IPS DF 19.7 (cell line): ENCODE measurements at places on chromosomes 11 and 22.
A peak's percentile ranks its signal among the peaks of the same experiment; 100 is the strongest.

DNA sequence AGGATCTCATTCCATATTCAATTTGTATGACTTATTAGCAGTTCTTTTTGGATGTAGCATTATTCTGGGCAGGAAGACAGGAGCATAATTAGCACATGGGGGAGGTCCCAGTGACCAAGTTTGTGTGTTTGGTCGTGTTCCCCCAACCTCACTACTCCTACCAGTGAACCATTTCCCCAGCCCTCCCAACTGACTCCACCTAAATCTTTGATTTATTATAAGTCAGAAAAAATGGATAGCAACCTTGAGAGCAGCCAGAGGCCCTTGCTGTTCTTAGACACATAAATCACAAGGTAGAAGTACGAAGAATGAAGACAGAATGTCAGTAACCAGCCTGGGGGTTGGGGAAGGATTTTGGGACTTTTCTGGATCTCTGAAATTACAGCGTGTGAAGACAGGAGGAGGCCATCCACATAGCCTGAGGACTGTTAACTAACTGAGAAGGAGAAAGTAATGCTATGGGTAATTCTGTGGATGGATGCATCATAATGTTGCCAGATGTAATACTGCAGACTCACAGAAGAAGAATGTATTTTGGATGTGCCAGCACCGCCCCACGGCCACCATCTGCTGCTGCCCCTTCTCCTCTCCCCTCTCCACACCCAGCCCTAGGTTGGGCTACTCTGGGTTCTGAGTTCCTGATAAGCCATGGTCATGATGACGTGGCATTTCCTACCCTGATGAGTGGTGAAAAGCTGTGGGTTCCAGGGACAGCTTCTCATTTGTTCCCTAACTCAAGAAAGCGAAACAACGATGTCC is 124.3 kb upstream of the TTC12 start:
- DNase-seq = no peak

GRCh38 chr11:20451568-20451967 is 64.1 kb downstream of the PRMT3 start:
- no peak for DNase-seq

GRCh38 chr11:115325523-115325922 is 178.7 kb downstream of the CADM1 start:
- DNase-seq = no peak

DNA sequence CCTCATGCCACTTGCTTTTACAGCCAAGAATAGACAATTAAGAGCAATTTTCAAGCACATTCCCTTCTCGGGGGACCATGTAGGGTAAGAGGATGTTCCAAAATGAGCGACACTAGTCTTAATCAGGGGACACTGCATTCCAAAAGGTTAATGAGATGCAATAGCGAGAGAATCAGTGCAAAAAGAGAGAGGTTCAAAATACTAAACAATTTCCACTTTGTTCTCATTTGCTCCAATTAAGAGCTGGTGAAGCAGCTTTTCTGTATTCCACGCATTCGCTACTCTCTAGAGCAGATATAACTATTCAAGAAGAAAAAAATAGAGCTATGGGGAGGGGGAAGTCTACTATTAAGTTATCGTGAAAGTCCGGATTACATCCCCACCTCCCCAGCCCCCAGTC is 811 bp downstream of the LRRC4C start:
- DNase-seq = no peak

GRCh38 chr22:50576806-50577696 is 1.2 kb downstream of the CPT1B start:
- no peak for DNase-seq

GRCh38 chr11:112298535-112298934 is 37.9 kb upstream of the PLET1 start:
- no peak for DNase-seq

GRCh38 chr11:2761131-2762030 is 61.6 kb upstream of the KCNQ1OT1 start:
- no peak for DNase-seq

- no peak for DNase-seq
These were observed 97.0 kb downstream of the SPON1 start for GRCh38 chr11:14059491-14059890.

- no peak for DNase-seq
These were observed 4.1 kb downstream of the KCNQ1 start for GRCh38 chr11:2448661-2449547.

GRCh38 chr22:44941207-44941606 is 68.6 kb downstream of the PHF21B start:
- no peak for DNase-seq

DNA sequence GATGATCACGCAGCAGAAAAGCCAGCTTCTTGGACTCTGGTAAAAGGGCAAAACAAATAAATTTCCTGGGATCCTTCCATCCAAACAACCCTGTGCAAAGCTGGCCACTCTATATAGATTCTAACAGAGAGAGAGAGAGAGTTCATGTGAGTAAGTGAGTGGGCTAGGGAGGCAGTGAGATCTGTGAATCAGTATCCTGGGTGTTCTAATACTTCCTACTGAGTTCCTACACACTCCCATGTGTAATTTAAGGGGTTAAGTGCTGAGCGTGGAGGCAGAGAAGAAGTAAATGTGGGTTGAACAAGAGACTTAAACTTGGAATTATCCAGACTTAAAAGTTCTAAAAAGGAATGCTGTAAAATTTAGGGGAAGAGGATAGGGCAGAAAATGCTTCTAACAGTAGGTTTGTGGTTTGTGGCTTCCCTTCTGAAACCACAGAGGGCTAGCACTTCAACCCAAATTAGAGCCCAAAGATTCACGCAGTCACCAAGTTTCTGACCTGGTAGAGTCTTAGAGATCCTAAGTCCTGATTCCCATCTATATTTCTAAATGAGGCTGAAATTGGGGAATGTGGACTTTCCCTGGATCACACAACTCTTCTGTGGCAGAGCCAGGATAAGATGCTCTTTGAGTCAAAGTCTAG is 413.9 kb downstream of the TENM4 start:
- no peak for DNase-seq

DNA sequence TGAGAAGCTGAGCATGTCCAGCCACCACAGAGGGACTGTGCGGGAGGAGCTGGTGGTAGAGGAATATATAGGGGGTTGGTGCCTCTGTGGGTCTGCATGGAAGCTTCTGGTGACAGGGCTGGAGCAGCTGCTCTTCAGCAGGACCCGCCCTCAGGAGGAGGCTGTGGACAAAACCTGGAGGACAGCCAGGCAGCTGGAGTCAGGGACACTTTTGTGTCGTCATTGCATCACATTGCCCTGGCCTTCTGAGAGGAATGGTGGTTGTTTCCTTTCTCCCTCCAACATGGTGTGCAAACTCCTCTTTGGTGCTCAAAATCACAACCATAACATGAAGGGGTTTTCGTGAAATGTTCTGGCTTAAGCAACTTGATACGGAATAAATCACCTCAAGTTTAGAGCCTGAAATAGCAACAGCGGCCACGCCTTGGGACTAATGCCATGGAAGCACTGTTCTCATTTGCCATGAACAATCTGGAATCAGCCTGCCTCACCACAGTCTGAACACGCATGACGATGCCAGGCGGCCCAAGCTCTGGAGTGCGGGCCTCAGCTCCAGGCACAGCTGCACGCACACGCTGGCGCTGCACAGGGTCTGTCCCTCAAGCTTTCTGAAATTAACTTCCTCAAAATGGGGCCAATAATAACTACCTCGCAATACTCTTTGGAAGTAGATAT is 17.1 kb upstream of the CSRP3 start:
- no peak for DNase-seq

DNA sequence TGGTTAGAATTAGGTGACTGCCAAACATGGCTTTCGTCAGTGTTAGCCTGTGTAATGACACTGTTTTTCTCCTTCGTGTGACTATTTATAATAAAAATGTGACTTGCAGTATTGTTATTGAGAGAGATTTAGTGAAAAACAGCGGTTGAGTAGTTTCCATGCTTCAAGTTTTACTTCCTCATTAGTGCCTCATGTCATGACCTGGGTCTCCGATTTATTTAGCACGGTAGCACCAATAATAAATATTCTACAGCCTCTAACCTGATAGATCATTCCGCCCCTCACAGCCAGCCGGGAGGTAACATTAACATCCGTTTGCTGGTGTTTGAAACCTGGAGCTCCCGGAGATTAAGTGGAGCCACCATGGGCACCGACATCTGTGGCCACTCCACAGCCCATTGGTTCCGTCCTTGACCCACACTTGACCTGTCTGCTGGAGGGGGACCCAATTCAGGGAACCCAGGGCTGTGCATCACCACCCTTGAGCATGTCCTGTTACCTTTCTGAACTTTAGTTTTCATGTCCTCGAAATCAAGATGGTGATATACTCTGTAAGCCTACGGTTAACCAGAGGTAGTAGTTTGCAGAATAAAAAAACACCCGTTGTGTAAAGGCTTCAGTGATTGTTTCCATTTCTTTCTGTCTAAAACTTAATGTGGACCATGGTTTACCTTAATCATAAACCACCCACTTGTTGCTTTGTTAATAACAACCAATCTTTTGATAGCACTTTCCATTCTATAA is 104.1 kb downstream of the ATXN10 start:
- DNase-seq = no peak

DNA sequence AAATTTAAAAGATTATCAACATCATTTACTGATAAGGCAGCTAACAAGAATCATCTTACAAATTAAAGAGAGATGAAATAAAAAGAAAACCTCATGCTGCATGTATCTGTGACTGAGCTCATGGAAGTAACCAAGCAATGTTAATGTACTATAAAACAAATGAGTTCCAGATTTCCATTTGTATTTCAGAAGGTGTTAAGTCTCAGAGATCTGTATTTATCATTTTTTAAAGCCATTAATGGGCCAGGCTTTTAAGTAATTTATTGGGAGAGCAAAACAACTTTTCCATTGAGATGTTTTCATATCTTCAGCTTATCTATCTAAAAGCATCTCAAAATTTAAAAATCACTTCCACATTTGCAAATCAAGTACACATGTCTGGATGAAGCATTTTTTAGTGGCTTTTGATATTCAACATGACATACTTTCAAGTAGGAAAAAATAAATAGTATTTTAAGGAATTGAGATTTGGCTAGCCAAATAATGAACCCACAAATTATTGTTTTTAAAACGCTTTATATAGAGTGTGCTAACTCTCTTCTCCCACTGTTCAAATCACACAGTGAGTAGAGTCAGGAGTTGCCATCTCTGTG is 17.9 kb upstream of the BBOX1 start:
- DNase-seq = no peak

- no peak for DNase-seq
These were observed 53.0 kb downstream of the OSBPL5 start for GRCh38 chr11:3111919-3112690.

GRCh38 chr11:45984192-45984591 is 61.7 kb downstream of the LARGE2 start:
- no peak for DNase-seq

- no peak for DNase-seq
These were observed 9.9 kb downstream of the IL10RA start for GRCh38 chr11:117996058-117996457.

- DNase-seq = no peak
These were observed 10.5 kb downstream of the ARL14EP start for GRCh38 chr11:30333405-30333804.

GRCh38 chr11:8341996-8342395 is 78.3 kb upstream of the LMO1 start:
- no peak for DNase-seq

- no peak for DNase-seq
These were observed 384.4 kb upstream of the DDI1 start for GRCh38 chr11:103652013-103652412.

- DNase-seq = no peak
These were observed 56.2 kb upstream of the RCN1 start for GRCh38 chr11:32034680-32035079.

GRCh38 chr11:27281276-27281675 is 81.7 kb downstream of the CCDC34 start:
- DNase-seq = no peak

DNA sequence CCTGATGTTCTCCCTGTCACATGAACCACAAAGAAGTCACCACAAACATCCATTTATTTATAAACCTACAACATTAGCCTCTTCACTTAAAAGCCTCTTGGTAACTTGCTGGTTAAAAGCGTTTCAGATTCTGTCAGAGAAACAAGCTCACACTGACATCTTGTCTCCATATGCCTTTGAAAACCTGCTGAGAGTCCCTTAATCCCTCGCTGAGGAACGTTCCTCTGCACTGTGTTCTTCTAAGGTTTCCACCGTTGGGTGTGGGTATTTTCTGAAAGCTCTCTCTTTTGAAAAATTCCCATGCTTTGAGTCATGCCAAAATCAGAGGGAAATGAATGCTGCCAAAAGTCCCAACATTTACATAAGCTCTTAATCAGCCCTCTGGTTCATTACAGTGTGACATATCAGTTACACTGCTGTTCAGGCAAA is 149.8 kb downstream of the CCDC34 start:
- DNase-seq = no peak

GRCh38 chr22:45305456-45306075 is 4.2 kb upstream of the FAM118A start:
- no peak for DNase-seq

DNA sequence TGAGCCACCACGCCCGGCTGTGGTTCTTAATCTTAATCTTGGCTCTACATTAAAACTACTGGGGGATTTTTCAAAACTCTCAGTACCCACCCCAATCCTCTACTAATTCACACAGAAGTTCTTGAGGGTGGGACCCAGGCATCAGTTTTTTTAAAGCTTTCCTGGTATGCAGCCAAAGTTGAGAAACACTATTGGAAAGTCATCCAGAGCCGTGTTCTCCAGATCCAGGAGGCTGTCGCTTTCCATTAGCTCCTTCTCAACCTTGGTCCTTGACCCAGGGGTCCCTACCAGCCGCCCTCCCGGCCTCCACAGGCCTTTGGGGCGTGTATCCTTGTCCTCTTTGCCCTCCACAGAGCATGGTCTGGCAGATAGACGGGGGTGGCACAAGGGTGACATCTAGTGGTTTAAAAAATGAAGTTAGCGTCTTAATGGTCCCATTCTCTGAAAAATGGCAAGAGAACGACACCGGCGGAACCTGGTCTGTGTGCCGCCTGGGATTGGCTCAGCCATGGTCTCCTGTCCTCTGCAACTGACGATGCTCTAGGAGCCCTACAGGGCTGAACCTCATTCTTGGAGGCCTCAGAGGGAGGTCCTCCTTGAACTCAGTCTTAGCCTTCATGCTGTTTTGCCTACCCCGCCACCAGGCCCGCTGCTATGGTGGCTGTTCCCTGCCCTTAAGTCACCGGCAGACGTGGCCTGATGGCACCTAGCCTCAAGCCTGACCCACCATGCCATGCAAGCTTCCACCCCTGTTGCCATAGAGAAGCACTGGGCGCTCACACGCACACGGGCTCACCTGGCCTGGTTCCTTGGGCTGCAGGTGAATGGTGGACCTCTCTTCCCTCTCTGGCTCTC is 152.0 kb upstream of the SYN3 start:
- peak; percentile 42 for DNase-seq

DNA sequence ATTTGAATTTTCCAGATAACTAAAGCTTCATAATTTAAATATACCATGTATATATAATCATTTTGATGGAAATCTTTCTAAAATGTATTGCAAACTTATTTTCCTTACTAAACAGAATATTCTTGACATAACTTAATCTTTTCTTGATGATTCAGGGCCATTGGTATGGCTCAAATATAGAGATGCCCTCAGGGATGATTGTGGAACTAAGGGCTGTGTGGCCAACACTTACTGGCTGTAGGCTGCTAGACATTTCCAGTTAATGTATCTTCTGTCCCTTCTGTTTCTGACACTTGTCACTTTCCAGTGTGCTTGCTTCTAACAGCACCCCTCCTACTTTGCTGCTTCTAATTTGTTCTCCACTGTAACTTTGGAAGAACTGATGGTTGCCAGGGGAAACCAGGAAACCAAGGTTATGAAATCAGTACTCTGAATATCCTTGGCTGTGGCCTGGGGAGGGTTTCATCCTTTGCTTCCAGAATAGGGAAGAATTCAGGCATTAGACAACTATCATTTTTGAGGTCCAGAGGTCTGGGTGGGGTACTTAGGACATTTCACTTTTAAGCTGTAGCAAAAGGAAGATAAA is 697.2 kb downstream of the ETS1 start:
- no peak for DNase-seq
